ENCODE measurements at places on chromosomes 3 and 15.

DNA sequence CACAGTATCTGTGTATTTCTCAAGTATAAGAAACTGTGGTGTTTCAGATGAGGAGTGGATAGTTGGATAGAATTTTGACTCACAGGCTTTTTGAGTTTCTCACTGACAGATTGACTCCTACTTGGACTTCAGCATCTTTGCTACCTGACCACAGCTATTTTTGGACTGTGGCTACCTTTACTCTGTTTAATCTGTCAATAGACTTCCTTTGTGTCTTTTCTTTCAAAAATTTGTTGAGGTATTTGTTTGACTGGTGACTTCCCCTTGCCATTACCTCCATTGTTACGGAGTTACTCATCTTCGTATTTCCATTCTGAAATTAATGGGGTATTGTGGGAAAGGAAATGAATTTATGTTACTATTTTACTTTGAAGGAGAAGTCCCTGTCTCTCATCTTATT is 123.8 kb downstream of the AGBL1 start:
- no peak for DNase-seq

DNA sequence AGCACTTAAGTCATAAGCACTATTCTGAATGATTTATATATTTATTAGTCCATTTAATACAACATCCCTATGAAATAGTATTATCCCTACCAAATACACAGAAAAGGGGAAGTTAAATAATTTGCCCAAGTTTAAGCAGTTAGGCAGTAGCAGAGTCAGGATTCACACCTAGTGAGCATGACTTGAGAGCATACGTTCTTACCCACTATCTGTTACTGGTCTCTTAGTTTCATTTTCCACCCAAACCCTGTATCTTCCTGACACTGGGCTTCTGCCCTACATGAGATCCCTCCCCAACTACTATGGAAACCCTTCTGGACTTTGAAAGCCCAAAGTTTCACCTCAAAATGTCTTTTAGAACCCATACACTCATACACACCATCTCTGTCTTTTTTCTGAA is 4.4 kb upstream of the ATOSA start:
- DNase-seq = no peak

- no peak for DNase-seq
Measured at GRCh38 chr15:69914040-69914439, 183.7 kb downstream of the TLE3 start.

DNA sequence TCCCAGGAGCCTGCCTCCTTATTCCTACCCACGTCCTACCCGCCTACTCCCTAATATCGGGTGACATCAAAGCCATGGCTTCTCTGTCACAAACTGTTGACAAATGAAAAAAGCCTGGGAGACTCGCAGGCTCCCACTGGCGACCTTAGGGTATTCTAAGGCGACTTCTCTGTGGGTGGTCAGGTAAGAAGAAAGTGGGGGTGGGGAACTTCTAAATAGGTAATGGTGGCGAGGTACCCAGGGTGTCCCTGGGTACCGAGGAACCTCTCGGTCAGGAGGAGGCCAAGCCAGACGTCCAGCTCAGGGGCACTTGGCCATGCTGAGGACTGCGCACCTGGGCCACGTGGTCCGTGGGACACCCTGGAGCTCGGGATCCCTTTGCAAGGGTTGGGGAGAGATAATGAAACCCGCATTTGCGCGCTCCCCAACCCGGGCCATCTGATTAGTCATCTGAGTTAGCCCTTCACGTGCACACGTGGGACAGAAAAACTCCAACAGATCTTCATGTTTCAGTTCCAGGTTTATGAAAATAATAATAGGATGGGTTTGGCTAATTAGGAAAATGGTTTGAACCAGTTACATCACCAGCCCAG is 78.2 kb downstream of the NR2F2 start:
- DNase-seq = no peak

DNA sequence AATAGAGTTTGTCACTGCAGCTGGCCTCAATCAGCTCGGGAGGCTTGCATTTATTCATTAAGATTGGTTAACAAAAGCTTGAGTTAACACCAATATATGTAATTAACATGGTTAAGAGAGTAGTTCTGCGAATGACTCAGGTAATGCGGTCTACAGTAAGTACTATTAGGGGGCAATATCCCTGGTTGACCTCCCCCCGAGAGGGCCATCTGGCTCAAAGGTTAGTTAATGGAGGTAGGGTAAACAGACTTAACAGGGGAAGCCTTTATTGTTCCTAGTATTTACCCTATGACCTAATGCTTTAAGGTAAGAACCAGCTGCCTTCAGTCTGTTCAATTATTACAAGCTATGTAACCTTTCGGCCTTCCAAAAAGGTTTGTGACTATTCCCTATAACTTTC is 403.3 kb upstream of the SGO1 start:
- no peak for DNase-seq

DNA sequence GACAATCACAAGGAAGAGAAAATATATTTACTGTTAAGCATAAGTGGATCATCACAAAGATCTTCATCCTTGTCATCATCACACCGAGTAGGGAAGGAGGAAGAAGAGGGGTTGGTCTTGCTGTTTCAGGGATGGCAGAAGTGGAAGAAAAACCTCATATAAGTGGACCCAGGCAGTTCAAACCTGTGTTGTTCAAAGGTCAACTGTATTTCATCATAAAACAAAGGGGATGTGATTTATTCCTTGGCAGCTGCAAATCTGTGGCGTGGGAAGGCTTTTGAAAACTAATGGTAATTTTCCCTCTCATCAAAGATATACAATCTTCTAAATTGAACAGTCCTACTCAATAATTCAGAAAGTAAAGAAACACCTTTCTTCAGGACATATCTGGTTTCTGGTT is 129.9 kb upstream of the ABI3BP start:
- no peak for DNase-seq

- DNase-seq = no peak
Measured at GRCh38 chr15:98282656-98283332, 322.3 kb downstream of the ARRDC4 start.

DNA sequence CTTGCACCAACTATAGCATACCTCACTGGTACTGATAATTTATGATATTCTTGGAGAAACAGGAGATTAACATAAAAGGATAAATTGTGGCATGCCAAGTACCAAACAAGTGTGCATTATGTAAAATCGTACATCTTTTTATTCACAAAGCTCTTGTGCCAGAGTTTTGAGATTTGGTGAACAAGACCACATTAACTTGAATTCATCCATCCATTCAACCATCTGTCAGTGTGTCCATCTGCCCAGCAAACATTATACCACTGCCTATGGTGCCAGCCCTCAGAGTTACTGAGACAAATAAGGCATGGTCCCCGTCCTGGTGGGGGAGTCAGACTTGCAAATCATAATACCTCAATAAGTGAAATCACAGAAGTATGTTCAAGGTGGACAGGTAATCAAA is 17.0 kb upstream of the NEO1 start:
- no peak for DNase-seq

- no peak for DNase-seq
Measured at GRCh38 chr3:100311011-100311410, 23.5 kb upstream of the NIT2 start.

DNA sequence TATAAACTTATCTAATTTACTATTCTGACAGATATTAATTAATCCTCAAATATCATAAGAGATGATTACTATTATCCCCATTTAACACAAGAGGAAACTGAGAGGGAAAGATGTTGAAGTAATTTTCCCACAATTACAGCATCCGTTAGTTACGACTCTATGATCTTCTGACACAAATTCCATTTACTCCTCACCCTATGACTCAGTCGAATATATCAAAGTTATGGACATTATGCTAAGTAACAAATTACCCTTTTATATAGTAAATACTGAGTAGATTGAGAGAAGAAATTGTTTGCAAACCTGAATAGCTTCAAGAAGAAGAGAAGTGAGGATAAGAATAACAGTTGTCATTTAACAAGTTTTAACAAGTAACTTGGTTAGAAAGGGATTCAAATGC is 340.0 kb downstream of the TBC1D5 start:
- DNase-seq = no peak

GRCh38 chr3:11137627-11137959 is 16.7 kb upstream of the HRH1 start:
- DNase-seq = no peak

DNA sequence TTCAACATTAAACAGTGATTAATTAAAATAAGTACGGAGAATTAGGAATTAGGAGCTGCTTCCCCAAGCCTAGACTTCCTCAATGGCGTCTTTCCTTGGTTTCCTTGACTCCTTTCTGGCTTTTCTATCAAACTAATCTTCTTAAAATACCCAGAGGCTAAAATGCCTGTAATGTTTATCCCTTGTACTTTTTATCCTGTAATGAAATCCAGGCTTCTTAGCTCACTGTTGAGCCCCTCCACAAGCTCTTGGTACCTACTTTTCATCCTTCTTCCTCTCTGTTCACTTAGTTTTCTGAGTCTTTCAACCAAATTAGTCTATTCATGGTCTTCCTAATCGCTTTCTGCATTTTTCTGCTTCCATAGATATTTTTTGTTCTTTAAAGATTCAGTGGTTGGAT is 6.9 kb upstream of the UBE2E1 start:
- no peak for DNase-seq

DNA sequence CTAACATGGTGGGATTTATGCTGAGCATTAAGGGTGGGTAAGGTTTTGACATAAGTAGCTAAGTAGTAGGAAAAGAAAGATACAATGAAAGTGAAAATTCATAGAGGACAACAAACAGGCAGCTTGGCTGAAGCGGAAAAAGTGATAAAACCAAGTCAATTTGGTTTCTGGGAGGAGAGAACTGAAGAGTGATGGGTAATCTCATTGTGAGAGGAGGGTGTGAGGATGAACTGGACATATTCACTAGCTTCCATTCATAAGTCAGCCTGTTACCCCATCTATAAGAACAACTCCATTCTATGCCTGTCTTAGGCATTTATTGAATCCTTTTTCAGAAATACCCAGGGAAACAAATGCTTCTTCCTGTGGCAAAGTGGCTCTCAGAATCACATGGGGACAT is 67.1 kb upstream of the BBX start:
- no peak for DNase-seq

DNA sequence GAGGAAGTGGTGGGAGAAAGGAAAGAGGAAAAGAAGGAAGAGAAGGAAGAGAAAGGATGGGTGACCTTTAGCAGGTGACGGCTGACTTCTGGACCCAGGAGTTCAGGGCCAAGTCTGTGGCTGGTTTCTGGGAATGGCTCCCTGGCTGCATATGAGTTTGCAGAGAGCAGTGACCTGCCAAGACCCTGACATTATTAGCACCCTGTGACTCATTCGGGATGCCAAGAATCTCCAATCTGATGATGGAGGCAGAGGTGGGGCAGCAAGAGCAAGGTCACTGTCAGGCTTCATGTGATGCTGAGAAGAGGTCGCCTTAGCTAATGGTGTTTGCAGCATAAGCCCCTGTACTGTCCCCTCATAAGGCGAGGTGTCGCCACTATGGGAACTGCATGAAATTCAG is 42.6 kb downstream of the MYZAP start:
- no peak for DNase-seq

- no peak for DNase-seq
Measured at GRCh38 chr3:9308298-9308990, 54.4 kb upstream of the THUMPD3 start.

DNA sequence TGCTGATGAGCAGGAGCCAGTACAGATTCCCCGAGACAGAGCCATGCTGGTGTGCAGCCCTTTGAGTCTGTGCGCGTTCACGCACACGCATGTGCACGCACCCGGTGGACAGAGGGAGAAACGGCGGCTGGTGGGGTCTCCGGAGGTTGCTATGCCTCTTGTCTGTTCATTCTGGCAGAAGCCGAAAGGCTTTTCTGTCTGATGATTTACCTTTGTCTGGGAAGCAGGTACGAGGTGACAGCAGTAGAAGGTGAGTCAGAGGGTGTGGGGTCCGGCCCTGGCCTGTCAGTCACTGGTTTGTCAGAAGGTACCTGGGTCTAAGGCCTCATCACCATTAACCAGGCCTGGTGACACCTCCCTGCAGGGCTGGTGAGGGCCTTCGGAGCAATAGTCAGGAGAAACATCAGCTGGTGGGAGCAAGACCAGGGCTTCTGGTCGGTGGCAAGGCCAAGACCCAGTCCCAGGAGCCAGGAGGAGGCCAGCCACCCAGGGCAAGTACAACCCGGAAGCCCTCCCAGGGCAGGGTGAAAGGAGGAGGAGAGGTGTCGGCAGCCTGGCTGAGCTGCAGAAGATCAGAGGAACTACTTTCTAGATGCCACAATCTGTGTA is 7.5 kb downstream of the PCSK6 start:
- DNase-seq = no peak

DNA sequence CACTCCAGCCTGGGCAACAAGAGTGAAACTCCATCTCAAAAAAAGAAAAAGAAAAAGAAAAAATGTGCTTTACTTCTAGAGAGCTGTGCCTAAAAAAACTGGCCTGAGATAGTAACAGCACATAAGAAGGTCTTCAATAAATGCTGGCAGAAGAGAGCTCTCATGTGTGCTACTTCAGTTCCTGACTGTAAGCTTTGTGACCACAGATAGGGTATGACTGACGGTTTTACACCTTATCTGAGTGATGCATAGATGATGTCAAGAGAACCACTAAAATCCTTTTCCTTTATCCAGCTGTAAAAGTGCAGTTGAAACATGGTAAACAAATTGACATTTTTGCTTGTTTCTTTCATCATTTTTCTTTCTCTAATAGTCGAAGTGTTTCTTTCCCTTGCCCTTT is 127.9 kb downstream of the C3orf70 start:
- no peak for DNase-seq

Measured in activated CD8-positive, alpha-beta memory T cell treated with anti-CD3 and anti-CD28 coated beads for 48 hours (primary cell).